ENCODE measurements at places on chromosomes 1 and 21. TPM values are rescaled to one million over a fixed set of nuclear protein-coding genes. Genes with fewer than 3 reads are reported as not detected.

MAP10 gene
- total RNA-seq, result 1.6 TPM

IFI44L gene
- total RNA-seq, result 0.84 TPM

CCDC17 gene
- 2.1 TPM for total RNA-seq

NLRP3 gene
- 0.13 TPM for total RNA-seq

ANGPTL3 gene
- total RNA-seq, result not detected

CR1L gene
- not detected for total RNA-seq

HPCAL4 gene
- total RNA-seq, result not detected

FBXO2 gene
- total RNA-seq, result 19.5 TPM

PSMB2 gene
- total RNA-seq, result 48.6 TPM

GIPC2 gene
- total RNA-seq, result 7.3 TPM

PGLYRP3 gene
- total RNA-seq, result 33.1 TPM

KCNE2 gene
- total RNA-seq, result not detected

SELP gene
- 0.44 TPM for total RNA-seq

UCHL5 gene
- total RNA-seq, result 34.3 TPM

TSACC gene
- total RNA-seq, result not detected

NEGR1 gene
- total RNA-seq, result 4.3 TPM

OR2L5 gene
- total RNA-seq, result not detected

GJB5 gene
- 114 TPM for total RNA-seq

TMEM69 gene
- 23.7 TPM for total RNA-seq
